ENCODE measurements at places on chromosomes 7 and 10.

- no peak for DNase-seq
Measured at GRCh38 chr10:13761490-13762091, 174.8 kb downstream of the PRPF18 start.

DNA sequence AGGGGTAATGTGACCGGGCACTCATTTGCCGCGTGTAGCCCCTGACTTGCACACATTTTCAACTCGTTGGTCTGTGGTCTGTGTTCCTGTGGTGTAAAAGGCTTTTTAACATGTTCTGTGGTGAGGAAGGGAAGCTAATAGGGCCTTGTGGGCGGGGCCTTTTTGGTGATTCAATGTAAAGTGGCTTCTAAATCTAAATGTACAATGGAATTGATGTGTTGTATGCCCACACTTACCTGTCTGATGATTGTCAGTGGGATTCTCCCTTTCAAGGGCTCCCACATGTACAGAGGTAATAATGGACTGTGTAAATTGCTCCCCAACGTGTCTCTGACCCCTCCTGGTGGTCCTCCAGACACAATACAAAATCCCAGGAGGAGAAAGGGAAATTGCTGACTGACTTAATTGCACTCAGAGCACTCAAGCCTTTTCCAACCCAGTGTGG is 43.1 kb upstream of the GATAD1 start:
- no peak for DNase-seq

DNA sequence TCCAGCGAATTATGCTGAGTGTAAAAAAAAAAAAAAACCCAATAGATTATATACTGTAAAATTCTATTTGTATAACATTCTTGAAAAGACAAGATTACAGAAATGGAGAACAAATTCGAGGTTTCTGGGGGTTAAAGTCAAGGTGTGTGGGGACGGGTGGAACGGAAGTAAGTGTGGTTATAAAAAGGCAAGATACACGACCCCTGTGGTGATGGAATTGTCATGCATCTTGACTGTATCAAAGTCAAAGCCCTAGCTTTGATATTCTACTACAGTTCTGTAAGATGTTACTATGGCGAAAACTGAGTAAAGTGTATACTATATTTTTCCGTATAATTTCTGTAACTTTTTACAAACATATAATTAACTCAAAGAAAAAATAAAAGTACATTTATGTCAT is 718.2 kb upstream of the PCDH15 start:
- no peak for DNase-seq

DNA sequence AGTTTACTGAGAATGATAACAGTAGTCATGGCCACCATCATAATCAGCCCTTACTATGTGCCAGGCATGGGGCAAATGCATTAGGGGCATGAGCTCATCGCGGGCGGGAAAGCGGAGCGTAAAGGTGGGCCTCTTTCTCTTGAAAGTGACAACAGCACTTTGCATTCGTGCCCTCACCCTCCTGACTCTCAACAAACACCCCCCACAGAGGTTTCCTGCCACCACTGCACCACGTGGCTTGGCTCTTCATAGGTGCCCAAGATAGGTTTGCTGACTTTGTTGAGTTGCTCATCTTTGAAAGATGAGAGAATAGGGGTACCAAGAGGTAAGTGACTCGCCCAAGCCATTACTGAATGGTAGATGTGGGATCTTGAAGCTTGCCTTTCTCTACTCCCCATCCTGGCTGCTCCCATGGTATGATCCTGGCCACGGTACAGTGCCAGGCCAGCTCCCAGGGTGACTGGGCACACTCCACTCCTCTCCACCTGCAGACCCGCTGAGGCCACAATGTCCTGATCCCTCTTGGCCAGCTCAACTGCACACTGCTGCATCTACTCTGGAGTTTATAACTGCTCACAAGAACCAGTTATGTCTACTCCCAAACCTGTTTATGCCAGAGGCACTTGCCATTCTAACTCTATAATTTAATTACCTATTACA is 26.0 kb downstream of the SLIT1 start:
- DNase-seq: no peak

DNA sequence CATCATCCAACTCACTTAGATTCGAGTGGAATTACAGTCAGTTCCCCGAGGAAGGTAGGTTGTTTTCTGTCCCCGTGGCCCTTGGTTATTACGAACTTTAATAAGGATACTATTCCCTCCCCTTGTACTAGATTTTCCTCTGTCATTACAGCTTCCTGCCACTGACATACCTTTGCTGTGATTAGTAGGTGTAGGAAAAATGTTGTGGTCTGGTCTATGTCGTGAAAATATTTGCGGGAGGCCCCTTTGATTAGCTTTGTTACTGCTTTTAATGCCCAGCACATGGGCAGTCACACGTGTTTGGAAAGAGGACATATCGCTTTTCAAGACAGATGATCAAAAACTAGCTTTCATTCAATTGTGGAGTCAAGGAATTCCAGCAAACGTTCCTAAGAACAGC is 92.2 kb downstream of the GATA3 start:
- no peak for DNase-seq

DNA sequence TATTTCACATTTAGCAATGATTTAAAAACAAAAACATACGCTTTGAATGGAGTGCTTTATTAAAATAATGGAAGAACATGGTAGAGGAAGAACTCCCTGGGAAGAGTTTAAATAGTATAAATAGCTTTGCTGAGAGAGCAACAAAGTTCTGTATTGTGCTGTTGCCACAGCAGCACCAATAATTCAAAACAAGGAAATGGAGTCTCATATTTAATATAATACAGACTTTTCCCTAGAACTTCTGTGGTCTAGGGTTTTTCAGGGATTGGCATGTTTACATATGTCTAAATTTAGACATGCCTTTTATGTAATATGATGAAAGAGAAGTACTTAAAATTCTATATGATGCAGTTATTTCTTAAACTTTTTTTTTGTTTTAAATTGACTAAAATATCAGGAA is 217.2 kb upstream of the HDAC9 start:
- no peak for DNase-seq

GRCh38 chr7:2483494-2483893 is 7.3 kb upstream of the GRIFIN start:
- DNase-seq: no peak

- peak; percentile 32 for DNase-seq
Measured at GRCh38 chr10:26334932-26335573, 103.1 kb upstream of the APBB1IP start.

DNA sequence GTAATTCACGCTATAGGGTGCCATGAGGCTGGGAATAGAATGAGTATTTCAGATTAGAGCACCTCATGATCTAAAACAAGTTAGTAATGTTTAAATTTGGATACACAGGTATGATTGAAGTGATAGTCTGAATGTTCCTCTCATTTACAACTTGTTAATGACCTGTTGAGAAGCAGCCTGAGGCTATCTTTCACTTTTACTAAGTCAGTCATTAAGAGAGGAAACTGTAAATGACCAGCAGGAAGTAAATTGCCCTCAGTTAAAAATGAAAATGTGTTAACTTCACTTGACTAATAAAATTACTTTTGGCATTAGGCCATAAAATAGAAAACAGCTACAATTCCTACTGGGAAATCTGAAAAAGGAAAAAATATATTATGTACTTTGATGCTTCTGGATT is 1042.0 kb downstream of the DNAJB9 start:
- DNase-seq: no peak

- DNase-seq: no peak
Measured at GRCh38 chr10:33612551-33612950, 278.1 kb upstream of the NRP1 start.

GRCh38 chr10:122457934-122458333 is 3.4 kb upstream of the HTRA1 start:
- DNase-seq: no peak

DNA sequence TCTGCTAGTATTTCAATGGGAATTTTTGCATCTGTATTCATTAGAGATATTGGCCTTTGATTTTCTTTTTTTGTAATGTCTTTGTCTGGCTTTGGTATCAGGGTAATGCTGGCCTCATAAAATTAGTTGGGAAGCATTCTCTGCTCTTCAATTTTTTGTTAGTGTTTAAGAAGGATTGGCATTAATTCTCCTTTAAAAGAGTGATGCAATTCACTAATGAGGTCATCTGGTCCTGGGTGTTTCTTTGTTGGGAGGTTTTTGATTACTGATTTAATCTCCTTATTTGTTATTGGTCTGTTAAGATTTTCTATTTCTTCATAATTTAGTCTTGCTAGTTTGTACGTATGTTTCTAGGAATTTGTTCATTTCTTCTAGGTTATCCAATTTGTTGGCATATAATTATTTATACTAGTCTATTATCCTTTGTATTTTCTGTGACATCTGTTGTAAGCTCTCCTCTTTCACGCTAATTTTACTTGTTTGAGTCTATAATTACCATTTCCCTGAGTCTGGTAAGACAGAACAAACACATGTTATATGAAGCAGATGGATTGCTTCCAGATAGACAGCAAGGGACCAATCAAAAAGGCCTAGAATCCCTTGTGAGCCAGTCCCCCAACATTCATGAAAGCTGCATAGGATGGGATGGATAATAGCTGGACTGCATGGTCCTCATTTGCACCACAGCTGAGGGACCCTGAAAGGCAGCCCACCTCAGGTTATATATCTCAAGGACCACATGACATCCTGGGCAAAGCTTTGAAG is 54.4 kb downstream of the MTPAP start:
- DNase-seq: no peak

DNA sequence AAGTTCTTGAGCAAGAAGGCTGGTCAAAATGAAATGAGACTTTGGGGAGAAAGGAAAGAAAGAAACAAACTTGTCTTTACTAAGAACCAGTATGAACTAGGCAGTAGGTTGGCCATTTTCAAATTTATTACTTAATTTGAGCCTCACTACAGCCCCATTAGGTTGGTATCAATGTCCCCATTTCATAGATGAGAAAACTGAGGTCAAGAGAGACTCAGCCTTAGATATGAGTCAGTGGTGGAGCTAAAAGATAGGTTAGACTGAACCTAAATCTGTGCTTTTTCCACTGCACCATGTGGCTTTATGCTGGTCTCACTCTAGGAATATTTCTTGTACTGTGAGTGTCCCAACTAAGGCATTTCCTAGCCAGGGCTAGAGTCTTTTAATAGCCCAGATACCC is 8.8 kb downstream of the ZNF503 start:
- DNase-seq: no peak

- DNase-seq: no peak
Measured at GRCh38 chr7:80225361-80225760, 90.7 kb downstream of the GNAI1 start.

- no peak for DNase-seq
Measured at GRCh38 chr10:90407851-90408250, 450.0 kb downstream of the HTR7 start.

Data from stimulated activated CD4-positive, alpha-beta T cell treated with anti-CD3 and anti-CD28 coated beads, TNF-alpha, amount 100 ng/mL, for 48 hours (primary cell).